ENCODE measurements at places on chromosomes 2 and 18.

GRCh38 chr2:85413592-85414420 is 3.6 kb upstream of the CAPG start:
- DNase-seq: peak; percentile 61

GRCh38 chr2:223936862-223937326 is 8.2 kb downstream of the WDFY1 start:
- DNase-seq: no peak

GRCh38 chr18:49055754-49056172 is 105.0 kb upstream of the SMAD7 start:
- DNase-seq: peak; percentile 31

- no peak for DNase-seq
Observed at GRCh38 chr2:85733121-85733960, 20.4 kb upstream of the ATOH8 start.

DNA sequence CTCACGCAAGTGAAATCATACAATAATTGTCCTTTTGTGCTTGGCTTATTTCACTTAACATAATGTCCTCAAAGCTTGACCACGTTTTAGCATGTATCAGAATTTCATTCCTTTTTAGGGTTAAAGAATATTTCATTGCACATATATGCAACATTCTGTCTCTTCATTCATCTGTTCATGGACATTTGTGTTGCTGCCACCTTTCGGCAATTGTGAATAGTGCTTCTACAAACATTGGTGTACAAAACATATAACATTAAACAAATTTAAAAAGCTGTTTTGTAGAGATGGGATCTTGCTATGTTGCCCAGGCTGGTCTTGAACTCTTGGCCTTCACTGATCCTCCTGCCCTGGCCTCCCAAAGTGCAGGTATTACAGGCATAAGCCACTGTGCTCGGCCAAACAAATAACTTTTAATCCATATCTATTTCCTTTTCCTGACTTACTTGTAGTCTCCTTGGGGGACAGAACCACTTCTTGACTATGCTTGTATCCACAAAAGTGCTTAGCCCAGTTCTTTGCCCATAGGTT is 209.3 kb downstream of the SLC4A3 start:
- DNase-seq: no peak

All from CD4-positive, alpha-beta T cell treated with Interleukin-17A for 4 hours (primary cell).